Stimulated activated CD8-positive, alpha-beta memory T cell treated with anti-CD3 and anti-CD28 coated beads, Interleukin-2, amount 100 ng/mL, for 48 hours (primary cell): ENCODE measurements at places on chromosomes 6 and 20.

- no peak for DNase-seq
These were observed 49.6 kb downstream of the ZMYND8 start for GRCh38 chr20:47306755-47307370.

- DNase-seq: no peak
These were observed 264.8 kb downstream of the SLC35F1 start for GRCh38 chr6:118171852-118172251.

- DNase-seq: no peak
These were observed 19.0 kb downstream of the REM1 start for GRCh38 chr20:31494131-31494530.

- no peak for DNase-seq
These were observed 322.9 kb upstream of the TFAP2D start for GRCh38 chr6:50390416-50390815.

- peak; percentile 75 for DNase-seq
These were observed 44.9 kb downstream of the OR2B2 start for GRCh38 chr6:27867051-27867944.

- no peak for DNase-seq
These were observed 405.5 kb upstream of the PLCB4 start for GRCh38 chr20:8663424-8663823.

GRCh38 chr6:135054226-135054568, 425 bp downstream of the HBS1L start:
- no peak for DNase-seq

GRCh38 chr20:2599288-2600006, 53.0 kb upstream of the NOP56 start:
- no peak for DNase-seq

DNA sequence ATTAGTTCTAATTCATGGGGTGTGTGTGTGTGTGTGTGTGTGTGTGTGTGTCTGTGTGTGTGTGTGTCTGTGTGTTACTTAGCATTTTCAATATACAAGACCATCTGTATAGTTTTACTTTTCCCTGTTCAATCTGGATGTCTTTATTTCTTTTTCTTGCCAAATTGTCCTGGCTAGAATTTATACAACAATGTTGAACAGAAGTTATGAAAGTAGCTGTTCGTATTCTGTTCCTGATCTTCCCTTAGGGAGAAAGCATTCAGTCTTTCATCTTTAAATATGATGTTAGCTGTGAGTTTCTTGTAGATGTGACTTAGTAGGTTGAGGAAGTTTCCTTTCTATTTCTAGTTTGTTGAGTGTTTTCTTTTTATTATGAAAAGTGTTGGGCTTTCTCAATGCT, 334.7 kb upstream of the RNF24 start:
- no peak for DNase-seq

GRCh38 chr6:68978411-68978810, 343.3 kb downstream of the ADGRB3 start:
- DNase-seq: no peak

GRCh38 chr20:7540923-7541322, 399.3 kb downstream of the HAO1 start:
- no peak for DNase-seq

- no peak for DNase-seq
These were observed at the start of gene CCN2 for GRCh38 chr6:131950767-131951575. Gene CCN2 (minus strand): TSS chr6:131951372. CDS start chr6:131951172, 200 bp downstream.
